Diencephalon (tissue), 1 donor: ENCODE measurements at places on chromosomes 5 and 9. TPM values are rescaled to one million over a fixed set of nuclear protein-coding genes. Genes with fewer than 3 reads are reported as not detected.

The FRMPD1 gene
- 3.0 TPM for total RNA-seq

The MYMK gene
- total RNA-seq = not detected

The GRXCR2 gene
- not detected for total RNA-seq

The PLPP6 gene
- 17.1 TPM for total RNA-seq

The TRAF1 gene
- total RNA-seq = 2.8 TPM

The AJM1 gene
- 2.8 TPM for total RNA-seq

The CMYA5 gene
- total RNA-seq = 1.8 TPM

The GSN gene
- total RNA-seq = 45.4 TPM

The CTSL gene
- total RNA-seq = 36.7 TPM

The DOCK8 gene
- 4.2 TPM for total RNA-seq

The GPR151 gene
- total RNA-seq = 0.46 TPM

The MSMP gene
- not detected for total RNA-seq
